Natural killer cell treated with Interleukin-12 subunit alpha and Interleukin-12 subunit beta and Interleukin-15 and Interleukin-18, amount 100 ng/mL, for 72 hours (primary cell): ENCODE measurements at places on chromosomes 4 and X. TPM values are rescaled to one million over a fixed set of nuclear protein-coding genes. Genes with fewer than 3 reads are reported as not detected.
A peak's percentile ranks its signal among the peaks of the same experiment; 100 is the strongest.

Gene SYNPO2
- total RNA-seq, result 0.36 TPM

Gene PPARGC1A
- not detected for total RNA-seq

Gene PDZD11
- total RNA-seq, result 28.3 TPM

Gene SFRP2
- not detected for total RNA-seq

Gene ANK2
- total RNA-seq, result not detected

- H3K4me1 ChIP-seq, result no peaks in the 10 kb centered on the region
- no peaks in the 10 kb centered on the region for H3K36me3 ChIP-seq
- H3K4me3 ChIP-seq, result no peak overlapping the region
- no peaks in the 10 kb centered on the region for H3K27me3 ChIP-seq
- DNase-seq, result no peak
Measured at GRCh38 chr4:104451573-104451972, 43.1 kb downstream of the CXXC4 start.

DNA sequence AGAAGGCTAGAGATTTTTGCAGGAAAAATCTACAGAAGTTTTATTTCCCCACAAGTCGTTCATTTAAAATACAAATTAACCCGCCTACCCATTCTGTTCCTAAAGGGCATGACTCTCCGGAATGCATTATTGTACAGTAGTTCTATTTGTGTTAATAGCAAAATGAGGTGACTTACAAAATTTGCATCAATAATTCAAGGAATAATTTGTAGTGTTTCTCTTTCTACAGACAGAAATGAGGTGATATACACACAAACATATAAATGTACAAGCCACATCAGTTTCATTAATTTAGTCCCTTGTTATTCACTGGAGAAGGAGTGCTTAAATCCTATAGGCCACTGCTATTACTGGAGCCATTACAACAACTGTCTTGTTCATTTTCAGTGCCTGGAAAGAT lies 501.3 kb upstream of the DIAPH2 start:
- DNase-seq, result no peak
- H3K27ac ChIP-seq, result no peak overlapping the region
- no peaks in the 10 kb centered on the region for H3K27me3 ChIP-seq
- peaks cover 6% of the 10 kb centered on the region for H3K36me3 ChIP-seq

GRCh38 chr4:147123146-147123545 lies 177.5 kb upstream of the TTC29 start:
- H3K27ac ChIP-seq, result no peak overlapping the region
- no peaks in the 10 kb centered on the region for H3K27me3 ChIP-seq
- H3K36me3 ChIP-seq, result no peaks in the 10 kb centered on the region
- H3K4me1 ChIP-seq, result no peaks in the 10 kb centered on the region

- peaks cover under 1% of the 10 kb centered on the region for H3K27me3 ChIP-seq
- H3K27ac ChIP-seq, result peak overlapping the region; percentile 100
- peaks cover 45% of the 10 kb centered on the region for H3K36me3 ChIP-seq
Measured at GRCh38 chr4:6172927-6173200, 27.5 kb downstream of the JAKMIP1 start.

DNA sequence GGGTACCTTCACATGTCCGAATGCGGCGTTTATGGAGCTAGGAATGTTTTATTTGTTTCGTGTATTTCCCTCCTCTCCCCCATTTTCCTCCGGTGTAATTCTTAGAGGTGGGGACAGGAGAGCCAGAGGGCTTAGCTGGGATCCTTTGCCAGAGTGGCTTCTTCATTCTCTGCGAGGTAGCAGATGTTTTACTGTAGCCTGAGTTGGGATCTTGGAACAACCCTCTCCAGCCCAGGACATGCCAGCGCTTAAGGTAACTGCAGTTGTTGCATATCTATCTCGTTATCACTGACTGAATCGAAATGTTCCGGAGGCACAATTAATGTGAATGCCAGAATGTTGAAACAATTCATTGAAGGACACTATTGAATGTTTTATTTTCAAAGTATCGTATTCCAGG lies 59.0 kb upstream of the DYNLT3 start:
- peaks cover 14% of the 10 kb centered on the region for H3K27me3 ChIP-seq
- no peak overlapping the region for H3K4me3 ChIP-seq
- H3K36me3 ChIP-seq, result no peaks in the 10 kb centered on the region
- H3K27ac ChIP-seq, result no peak overlapping the region
- DNase-seq, result no peak

DNA sequence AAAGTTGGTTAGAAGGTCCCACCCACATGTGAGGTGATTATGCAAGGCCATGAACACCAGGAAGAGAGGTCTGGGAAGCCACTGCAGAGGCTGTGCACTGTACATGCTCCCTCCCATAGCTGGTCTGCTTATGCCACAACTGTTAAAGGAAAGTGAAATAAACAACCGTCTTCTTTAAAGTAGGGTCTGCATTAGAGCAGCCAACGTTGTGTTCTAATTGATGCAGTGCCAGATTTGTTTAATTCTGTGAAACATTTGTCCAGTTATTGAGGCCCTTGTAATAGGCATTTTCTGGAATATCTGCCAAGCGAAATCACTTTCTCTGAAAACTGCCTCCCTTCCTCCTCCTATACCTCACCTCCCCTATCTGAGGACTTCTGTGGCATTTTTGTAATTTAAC lies 224.0 kb upstream of the LNX1 start:
- no peak overlapping the region for H3K4me3 ChIP-seq
- DNase-seq, result no peak
- H3K4me1 ChIP-seq, result no peaks in the 10 kb centered on the region
- H3K27ac ChIP-seq, result no peak overlapping the region

DNA sequence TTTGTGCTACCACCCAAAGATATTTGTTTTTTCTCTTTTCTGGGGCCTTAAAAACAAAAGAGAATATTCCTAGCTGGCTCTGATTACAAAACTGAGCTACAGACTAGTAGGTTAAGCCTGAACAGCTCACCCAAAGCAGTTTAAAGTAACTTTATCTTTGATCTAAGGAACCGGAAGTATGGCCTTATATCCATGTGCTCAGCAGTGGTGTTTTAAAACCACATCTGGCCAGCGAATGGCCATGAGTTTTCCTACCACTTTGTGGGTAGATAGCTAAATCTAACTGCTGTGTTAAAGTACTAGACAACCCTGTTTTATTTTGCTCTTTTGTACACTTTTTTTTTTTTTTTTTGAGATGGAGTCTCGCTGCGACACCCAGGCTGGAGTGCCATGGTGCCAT lies 24.6 kb downstream of the ADGRG4 start:
- no peak for DNase-seq
- H3K27ac ChIP-seq, result no peak overlapping the region
- no peaks in the 10 kb centered on the region for H3K27me3 ChIP-seq

GRCh38 chr4:151489462-151490203 lies 80.7 kb downstream of the FHIP1A start:
- no peak overlapping the region for H3K4me3 ChIP-seq
- H3K36me3 ChIP-seq, result no peaks in the 10 kb centered on the region
- no peak for DNase-seq
- no peak overlapping the region for H3K27ac ChIP-seq
- peaks cover 3% of the 10 kb centered on the region for H3K27me3 ChIP-seq

- H3K27me3 ChIP-seq, result peaks cover 5% of the 10 kb centered on the region
- no peaks in the 10 kb centered on the region for H3K36me3 ChIP-seq
- H3K4me1 ChIP-seq, result no peaks in the 10 kb centered on the region
- H3K4me3 ChIP-seq, result no peak overlapping the region
- no peak overlapping the region for H3K27ac ChIP-seq
Measured at GRCh38 chrX:104697294-104697693, 131.3 kb downstream of the IL1RAPL2 start.

DNA sequence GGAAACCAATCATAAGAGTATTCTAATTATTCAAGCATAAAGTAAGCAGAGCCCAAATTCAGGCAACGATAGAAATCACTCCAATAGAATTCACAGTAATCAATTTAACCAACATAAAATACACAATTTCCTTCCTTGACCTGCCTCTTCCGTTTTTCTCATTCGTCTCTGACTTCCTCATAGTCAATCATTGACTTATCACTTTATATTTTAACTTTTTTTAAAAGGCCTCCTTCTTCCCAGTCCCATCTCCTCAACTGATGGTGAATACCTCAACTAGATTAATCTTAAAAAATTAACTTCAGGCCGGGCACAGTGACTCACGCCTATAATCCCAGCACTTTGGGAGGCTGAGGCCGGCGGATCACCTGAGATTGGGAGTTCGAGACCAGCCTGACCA lies 13.3 kb downstream of the CNOT6L start:
- H3K4me1 ChIP-seq, result peaks cover 55% of the 10 kb centered on the region
- no peaks in the 10 kb centered on the region for H3K27me3 ChIP-seq

- H3K27ac ChIP-seq, result no peak overlapping the region
- H3K27me3 ChIP-seq, result no peaks in the 10 kb centered on the region
- no peak overlapping the region for H3K4me3 ChIP-seq
Measured at GRCh38 chrX:68944211-68944610, 115.4 kb downstream of the EFNB1 start.

GRCh38 chr4:139144911-139145551 lies 32.0 kb downstream of the ELF2 start:
- DNase-seq, result no peak
- H3K27me3 ChIP-seq, result no peaks in the 10 kb centered on the region
- no peak overlapping the region for H3K27ac ChIP-seq
- H3K36me3 ChIP-seq, result peaks cover 5% of the 10 kb centered on the region

- no peaks in the 10 kb centered on the region for H3K27me3 ChIP-seq
- H3K4me3 ChIP-seq, result peak overlapping the region; percentile 40
- no peak for DNase-seq
Measured at GRCh38 chrX:2967998-2968909, 38.1 kb upstream of the ARSH start.

GRCh38 chr4:107693132-107693531 lies 26.9 kb downstream of the PAPSS1 start:
- H3K36me3 ChIP-seq, result peaks cover 8% of the 10 kb centered on the region
- H3K27ac ChIP-seq, result no peak overlapping the region
- DNase-seq, result no peak
- no peaks in the 10 kb centered on the region for H3K27me3 ChIP-seq
- no peaks in the 10 kb centered on the region for H3K4me1 ChIP-seq

DNA sequence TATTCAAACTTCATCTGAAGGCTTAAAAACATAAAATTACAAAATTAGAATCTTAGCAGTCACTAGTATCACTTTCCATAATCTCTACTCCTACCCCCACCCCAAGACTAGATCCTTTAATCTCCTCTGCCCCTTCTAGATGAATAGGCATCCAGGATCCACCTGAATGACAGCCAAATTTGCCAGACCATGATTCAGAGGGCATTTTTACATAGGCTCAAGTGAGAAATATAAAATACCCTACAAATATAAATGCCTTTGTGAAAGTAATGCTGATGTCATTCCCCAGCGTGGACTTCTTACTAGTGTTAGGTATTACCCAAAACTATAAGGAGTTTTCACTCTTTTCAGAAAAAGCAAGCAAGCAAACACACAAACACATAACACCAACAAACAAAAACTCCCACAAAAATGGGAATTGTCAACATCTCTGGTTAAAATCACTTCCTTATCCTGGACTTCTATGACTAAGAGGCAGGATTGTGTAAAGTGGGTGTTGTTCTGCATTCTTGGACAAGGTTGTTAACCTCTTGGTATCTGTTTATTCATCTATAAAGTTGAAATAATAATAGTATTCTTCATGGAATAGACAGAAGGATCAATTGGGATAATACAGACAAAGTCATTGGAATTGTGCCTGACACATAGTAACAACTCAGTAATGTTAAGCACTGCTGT lies 51.3 kb upstream of the TMPRSS11F start:
- H3K36me3 ChIP-seq, result no peaks in the 10 kb centered on the region
- H3K27me3 ChIP-seq, result peaks cover 9% of the 10 kb centered on the region
- no peak for DNase-seq
- no peak overlapping the region for H3K4me3 ChIP-seq
